ENCODE measurements at places on chromosomes 11 and 22.

GRCh38 chr11:115144914-115145313, 359.3 kb downstream of the CADM1 start:
- no peak for DNase-seq

DNA sequence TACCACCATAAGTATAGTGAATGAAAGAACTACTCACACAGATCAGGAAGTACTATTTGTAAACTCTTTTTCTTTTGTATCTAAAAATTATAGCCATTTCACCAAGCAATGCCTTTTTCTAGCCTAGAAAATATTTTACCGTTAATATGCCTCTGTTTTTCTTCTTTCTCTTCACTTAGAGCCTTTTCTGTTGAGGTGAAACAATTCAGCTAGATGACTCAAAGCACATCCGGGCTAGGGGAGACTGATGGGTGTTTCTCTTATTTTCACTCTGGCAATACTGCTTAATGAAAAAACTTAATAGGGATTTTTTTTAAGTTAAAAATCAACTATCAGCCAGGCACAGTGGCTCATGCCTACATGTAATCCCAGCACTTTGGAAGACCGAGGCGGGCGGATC, 93.3 kb downstream of the SGSM3 start:
- DNase-seq, result peak; percentile 33

GRCh38 chr11:57224128-57224527, 12.9 kb downstream of the APLNR start:
- no peak for DNase-seq

GRCh38 chr11:22797047-22797446, 32.6 kb downstream of the SVIP start:
- DNase-seq, result no peak

- no peak for DNase-seq
These were observed 693.1 kb upstream of the KIRREL3 start for GRCh38 chr11:127693686-127694085.

DNA sequence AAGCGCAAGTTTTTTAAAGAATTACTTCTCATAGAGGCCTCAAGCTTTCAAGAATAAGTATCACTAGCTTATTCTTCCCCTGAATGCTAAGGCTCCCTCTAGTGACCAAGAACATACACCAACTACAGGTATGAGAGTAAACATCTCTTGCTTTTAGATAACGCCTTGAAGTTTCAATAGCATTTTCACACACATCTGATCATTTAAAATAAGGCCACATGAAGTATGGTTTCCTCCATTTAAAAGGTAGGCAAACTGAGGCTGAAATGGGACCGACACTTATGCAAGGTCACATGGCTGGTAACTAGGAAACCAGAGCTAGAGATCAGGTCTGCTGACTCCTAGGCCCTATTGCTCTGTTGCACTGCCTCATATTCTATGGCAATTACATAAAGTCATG, 66.5 kb downstream of the CCDC34 start:
- no peak for DNase-seq

- DNase-seq, result no peak
These were observed 464.7 kb downstream of the INSC start for GRCh38 chr11:15579287-15580001.

DNA sequence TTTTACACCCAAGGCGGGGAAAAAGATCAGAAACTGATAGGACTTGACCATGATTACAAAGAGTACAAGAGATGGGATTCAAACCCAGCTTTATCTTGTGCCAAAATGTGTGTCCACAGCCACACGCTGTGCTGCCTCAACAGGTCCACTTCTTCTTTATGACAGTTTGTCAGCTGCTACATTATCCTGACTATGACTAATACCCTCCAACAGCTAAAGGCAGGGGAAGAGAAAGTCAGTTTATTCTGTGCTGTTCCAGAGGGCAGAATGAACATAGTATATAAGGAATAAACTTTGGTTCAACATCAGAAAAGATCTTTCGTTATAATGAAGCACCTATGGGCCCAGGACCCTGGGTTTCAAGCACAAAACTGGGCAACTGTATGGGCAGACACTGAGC, 668.2 kb upstream of the TENM4 start:
- no peak for DNase-seq

All from activated gamma-delta T cell treated with Interleukin-2 at 50 U/mL for 16 hours (primary cell).